Stimulated activated CD8-positive, alpha-beta memory T cell treated with anti-CD3 and anti-CD28 coated beads, Interleukin-4, amount 100 ng/mL, for 1 hour (primary cell): ENCODE measurements at places on chromosomes 4 and X.

DNA sequence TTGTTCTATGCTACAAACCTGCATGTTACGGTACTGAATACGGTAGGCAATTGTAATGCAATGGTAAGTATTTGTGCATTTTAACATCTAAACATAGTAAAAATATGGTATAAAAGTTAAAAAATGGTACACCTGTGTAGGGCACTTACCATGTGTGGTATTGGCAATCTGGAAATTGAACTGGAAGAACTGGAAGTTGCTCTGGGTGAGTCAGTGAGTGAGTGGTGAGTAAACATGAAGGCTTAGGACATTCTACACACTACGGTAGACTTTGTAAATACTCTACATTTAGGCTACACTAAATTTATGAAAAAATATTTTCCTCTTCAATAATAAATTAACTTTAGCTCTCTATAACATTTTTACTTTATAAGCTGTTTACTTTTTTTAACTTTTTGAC, 78.9 kb downstream of the RRAGB start:
- no peak for DNase-seq

DNA sequence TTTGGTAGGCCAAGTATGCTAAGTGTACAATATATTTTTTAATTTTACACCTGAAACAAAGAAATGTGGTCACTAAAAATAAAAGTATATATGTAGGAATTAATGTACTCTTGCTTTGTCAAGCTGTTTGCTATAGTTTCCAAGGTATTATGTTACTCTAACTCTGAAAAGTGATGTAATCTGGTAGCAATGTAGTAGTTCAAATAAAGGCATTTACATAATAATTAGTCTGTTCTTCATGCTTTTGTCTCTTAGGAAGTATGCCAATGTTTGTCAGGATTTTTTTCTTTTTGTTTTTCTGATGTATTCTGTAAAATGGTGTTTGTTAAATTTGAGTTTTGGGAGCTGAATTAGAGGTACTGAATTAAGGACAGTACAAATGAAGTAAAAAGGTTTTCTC, 89.5 kb downstream of the PLS3 start:
- DNase-seq, result no peak

GRCh38 chr4:21738821-21739220, 209.8 kb downstream of the KCNIP4 start:
- no peak for DNase-seq

GRCh38 chr4:15469402-15470127, at the start of gene CC2D2A:
Gene CC2D2A, plus strand, starts transcription at chr4:15469882. Its CDS starts 6,051 bp downstream, at chr4:15475933.
- DNase-seq, result no peak

GRCh38 chr4:157151711-157152110, 68.8 kb upstream of the GRIA2 start:
- DNase-seq, result no peak

- DNase-seq, result no peak
Observed at GRCh38 chr4:168607215-168607614, 110.4 kb downstream of the PALLD start.

DNA sequence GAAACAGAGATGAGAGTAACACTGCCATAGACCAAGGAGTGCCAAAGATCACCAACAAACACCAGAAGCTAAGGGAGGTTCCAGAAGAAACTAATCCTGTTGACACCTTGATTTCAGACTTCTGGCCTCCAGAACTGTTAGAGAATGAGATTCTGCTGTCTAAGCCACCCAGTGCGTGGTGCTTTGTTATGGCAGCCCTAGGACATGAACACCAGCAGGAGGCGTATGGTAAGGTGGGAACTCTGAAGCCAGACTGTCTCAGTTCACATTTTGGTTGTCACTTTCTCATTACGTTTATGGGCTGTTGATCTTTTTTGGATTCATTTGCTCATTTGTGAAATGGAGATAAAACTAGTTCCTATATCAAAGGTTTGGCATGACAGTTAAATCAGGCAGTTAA, 142.9 kb downstream of the DCHS2 start:
- DNase-seq, result no peak

GRCh38 chrX:323721-324628, 5.4 kb upstream of the GTPBP6 start:
- no peak for DNase-seq

DNA sequence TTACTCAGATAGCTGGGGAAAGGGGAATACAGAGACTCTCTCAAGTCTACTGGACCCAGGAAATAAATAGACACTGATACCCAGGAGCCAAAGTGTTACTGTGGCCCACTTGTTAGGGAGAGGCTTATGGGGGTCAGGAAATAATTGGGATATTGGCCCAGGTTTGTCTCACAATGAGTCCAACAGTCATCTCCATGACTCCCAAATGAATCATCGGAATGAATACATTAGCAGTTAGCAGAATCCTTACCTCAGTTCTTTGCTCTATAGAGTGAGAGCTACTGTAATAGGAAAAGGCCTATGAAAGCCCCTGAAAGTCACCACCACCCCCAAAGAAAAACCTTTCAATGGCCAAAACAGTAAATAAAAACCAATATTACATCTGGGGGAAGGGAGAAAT, 42.4 kb upstream of the ARHGEF6 start:
- no peak for DNase-seq
